Stimulated activated CD4-positive, alpha-beta T cell treated with anti-CD3 and anti-CD28 coated beads, Interleukin-2, amount 100 ng/mL, for 48 hours (primary cell): ENCODE measurements at places on chromosomes 16 and 17.

GRCh38 chr16:73499276-73499675 lies 451.3 kb upstream of the ZFHX3 start:
- no peak for DNase-seq

- DNase-seq, result no peak
Measured at GRCh38 chr16:86101137-86101896, 202.4 kb downstream of the IRF8 start.

GRCh38 chr17:21252289-21252795 lies 868 bp downstream of the NATD1 start:
- DNase-seq, result no peak

DNA sequence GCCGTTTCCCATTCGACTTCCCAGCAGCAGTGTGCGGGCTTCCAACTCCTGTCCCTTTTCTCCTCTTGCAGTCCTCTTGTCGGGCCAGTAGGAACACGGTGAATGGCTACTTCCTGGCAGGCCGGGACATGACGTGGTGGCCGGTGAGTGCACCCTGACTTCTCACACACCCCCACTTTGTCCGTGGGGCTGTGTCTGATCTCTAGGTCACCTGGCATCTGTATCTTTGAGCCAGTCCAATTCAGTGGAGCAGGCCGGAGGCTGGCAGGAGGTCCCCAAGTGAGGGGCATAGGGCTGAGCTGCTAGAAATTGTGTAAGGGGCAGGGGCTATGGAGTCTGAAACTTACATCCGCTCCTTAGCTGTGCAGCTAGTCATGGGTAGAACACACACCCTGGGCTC lies 6.6 kb downstream of the SLC5A10 start:
- DNase-seq, result no peak

GRCh38 chr17:16929035-16929680 lies 42.8 kb downstream of the TNFRSF13B start:
- no peak for DNase-seq

- DNase-seq, result no peak
Measured at GRCh38 chr17:50659179-50659578, 24.5 kb downstream of the ABCC3 start.

- peak; percentile 40 for DNase-seq
Measured at GRCh38 chr16:86072328-86073102, 173.6 kb downstream of the IRF8 start.

DNA sequence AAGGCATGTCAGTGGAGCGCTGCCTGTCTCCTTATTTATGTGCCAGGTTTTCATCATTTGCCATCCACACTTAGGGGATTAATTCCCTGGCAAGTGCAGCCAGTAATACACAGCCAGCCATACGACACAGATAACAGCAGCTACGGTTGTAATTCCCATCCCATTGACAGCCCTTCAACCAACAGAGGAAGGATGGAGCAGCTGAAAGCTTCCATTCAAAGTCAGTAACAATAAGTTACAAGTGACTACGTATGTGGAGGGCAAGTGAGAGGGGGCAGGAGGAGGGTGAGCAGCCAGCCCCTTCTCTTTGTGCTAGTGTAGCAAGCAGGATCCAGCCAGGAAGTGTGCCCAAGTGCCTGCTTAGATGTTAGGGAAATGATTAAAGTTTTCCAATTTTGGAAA lies 53.8 kb upstream of the LYRM9 start:
- no peak for DNase-seq

DNA sequence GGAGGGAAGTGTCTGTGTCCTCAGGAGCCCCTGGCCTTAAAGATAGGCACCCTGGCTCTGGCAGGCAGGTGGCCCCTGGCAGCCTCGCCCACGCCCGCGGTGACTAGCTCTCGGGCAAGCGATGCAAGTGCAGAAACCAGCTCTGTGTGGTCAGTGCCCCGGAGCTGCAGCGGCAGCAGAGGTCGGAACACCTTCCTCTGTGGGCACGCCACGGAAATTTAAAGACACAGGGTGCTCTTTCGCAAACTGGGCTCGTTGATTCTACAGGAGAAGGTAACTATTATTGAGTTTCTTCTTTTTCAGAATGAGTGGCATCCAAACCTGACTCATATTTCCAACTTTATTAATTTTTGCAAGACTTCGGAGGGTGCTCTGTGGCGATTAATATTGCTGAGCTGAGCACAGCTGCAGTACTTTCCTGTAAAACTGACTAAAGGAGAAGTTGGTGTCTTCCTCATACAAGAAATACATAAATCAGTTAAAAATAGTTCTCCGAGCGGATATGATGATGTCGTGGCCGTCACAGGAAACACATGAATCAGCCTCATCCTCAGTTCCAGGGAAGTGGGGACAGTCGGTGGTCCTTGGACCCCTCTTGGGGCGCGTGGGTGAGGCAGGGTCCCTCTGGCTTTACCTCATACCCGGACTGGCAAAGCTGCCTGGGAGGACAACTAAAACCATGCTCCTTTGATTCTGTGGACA lies 120.2 kb downstream of the METRNL start:
- peak; percentile 52 for DNase-seq

GRCh38 chr16:4338712-4339299 lies 12.3 kb downstream of the PAM16 start:
- DNase-seq, result no peak

DNA sequence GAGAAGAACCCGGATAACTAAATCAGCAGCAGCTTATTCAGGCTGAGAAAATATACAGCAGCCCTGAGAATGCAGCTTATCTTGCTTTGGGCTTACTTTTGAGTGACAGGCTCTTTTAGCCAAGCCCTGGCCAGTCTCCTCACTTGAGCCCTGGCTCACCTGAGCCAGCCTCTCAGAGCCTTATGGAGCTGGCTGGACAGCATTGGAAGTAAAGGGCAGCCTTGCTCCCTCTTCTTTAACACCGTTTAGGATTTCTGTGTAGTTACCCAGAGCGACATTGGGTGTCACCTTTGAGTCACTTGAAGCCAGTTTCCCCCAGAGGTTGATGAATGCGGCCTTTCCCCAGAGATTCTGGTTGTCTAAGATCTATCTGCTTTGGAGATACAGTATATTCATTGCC lies 7.7 kb upstream of the NPIPB2 start:
- DNase-seq, result peak; percentile 1
